M059J (cell line): ENCODE measurements at places on chromosomes 11 and 22.
A peak's percentile ranks its signal among the peaks of the same experiment; 100 is the strongest.

GRCh38 chr11:14015711-14016110, 53.2 kb downstream of the SPON1 start:
- peak; percentile 90 for DNase-seq

GRCh38 chr11:17229481-17230152, 21.8 kb upstream of the PIK3C2A start:
- DNase-seq = no peak

GRCh38 chr11:41788177-41788576, 328.7 kb upstream of the LRRC4C start:
- no peak for DNase-seq

DNA sequence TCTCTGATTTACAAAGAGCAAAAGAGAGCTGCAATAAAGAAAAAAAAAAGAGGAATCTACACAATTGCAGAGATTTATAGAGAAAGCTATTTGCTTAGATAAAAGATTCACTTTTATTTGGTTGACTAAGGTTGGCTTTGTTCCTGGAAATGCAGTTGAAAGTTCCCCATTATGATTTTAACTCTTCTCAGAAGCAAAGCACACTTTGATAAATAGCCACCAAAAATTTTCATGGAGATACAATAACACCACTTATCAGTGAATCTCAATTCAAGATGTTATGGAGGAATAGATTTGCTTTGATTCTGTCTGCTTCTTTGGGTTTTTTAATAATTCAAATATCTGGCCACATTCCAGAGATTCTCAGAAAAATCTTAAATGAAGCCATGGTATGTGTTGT, 88.5 kb upstream of the ANO3 start:
- DNase-seq = no peak

DNA sequence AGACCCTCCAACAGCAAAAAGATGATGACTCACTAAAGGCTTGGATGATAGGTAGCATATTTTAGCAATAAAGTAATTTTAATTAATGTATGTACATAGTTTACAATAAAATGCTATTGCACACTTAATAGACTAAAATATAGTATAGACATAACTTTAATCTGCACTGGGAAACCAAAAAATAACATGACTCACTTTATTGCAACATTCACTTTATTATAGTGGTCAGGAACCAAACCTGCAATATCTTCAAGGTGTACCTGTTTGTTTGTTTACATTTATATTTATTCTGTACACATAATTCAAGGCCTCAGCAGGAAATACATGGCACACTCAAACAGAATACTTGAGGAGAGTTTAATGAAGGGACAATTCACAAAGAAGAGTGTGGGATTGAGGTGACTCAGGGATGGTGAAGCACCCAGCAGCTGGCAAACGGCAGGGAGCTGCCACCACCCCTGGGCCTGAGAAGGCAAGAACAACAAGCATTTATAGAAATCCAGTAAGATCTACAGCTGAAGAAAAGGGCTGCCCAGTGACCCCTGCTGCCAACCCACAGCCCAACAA, 51.5 kb upstream of the POU2AF2 start:
- DNase-seq = no peak

GRCh38 chr22:20857247-20857643, 1.4 kb downstream of the PI4KA start:
- DNase-seq = no peak

GRCh38 chr11:66020618-66021357, 5.5 kb downstream of the CATSPER1 start:
- peak; percentile 91 for DNase-seq

DNA sequence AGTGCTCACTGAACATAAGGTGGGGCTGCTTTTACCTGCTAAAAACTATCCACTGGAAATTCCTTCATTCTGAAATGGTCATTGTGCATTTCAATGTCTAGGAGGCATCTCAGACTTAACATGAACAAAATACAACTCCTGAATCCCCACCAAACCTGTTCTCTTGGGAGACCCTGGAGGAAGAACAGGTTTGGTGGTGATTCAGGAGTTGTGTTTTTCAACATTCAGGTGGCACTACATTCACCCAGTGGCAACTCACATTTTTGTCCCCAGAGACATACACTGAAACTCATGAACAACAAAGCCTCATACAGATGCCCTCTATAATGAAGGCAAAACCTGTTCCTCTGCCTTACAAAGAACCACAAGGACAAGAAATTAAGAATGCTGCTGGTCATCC, 64.3 kb upstream of the CYP2D6 start:
- DNase-seq = no peak

DNA sequence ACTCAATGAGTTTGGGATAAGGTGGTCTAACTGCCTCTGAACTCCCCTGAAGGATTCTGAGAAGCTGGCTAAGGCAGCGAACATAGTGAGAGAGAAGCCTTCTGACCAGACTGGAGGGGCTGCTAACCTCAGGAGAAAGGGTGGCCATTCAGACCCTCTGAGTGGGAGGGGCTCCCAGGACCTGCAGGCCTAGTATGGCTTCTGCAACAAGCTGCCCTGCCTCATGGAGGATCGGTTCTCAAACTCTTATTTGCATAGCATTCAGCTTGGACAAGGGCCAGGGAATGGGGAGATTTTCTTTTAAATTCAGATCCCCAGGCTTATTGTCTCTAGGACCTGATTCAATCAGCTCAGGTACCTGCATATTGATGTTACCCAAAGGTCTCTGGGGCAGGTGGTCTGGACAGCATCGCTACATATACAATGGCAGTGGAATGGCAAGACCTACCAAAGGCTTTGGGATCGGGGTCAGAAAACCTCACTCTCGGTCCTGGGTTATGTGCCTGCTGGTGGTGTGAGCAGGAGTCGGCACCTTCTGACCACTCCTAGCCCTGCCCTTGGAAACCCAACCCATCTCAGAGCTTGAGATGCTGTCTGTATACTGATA, 599.1 kb downstream of the BRD1 start:
- no peak for DNase-seq

GRCh38 chr11:32312865-32313403, 122.4 kb downstream of the WT1 start:
- peak; percentile 81 for DNase-seq
